Stimulated activated CD4-positive, alpha-beta T cell treated with anti-CD3 and anti-CD28 coated beads, Interleukin-2, amount 100 ng/mL, for 48 hours (primary cell): ENCODE measurements at places on chromosomes 1 and 21.

- DNase-seq, result no peak
Measured at GRCh38 chr1:212607206-212607912, 1.2 kb upstream of the ATF3 start.

DNA sequence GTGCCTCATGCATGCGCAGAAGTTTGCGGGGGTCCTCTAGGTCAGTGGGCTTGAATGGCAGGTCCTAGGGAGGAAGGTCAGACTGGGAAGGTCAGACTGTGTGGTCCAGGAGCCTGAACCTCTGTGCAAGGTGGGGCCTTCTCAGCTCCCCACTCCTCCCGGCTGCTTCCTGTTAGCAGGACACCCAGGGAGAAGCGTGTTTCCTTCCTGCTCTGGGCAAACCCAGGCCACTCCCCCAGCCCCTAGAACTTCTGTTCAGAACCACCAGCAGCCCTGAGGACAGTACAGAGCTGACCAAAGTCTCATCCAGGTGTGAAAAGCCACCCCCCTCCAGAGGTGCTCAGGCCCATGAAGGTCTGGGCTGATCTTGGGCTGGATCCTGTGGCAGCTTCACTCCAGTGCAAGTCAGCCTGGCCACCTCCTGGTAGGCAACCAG lies 29.9 kb downstream of the NAV1 start:
- no peak for DNase-seq

DNA sequence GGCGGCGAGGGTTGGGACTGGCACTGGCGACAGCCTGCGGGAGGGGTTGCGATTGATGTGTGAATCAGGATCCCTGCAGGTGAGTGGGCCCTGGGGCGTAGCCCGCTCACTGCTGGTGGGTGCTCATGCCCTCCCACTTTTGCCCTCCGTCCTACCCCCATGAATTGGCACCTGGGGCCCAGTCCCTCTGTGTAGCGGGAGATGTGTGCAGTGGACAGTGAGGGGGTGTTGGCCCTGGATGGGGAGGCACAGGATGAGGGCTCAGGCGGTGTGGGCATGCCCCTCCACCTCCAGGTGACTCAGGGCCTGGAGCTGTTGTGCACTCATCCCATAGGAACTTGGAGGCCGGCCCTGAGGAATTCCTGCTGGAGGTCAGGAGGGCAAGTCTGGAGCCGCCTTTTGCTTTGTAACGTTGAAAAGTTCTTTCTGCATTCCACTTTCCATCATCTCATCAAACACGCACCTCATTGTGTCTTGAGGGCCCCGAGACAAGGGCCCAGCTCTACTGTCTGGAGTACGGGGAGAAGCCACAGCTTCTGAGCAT lies 3.0 kb downstream of the PEAR1 start:
- no peak for DNase-seq

- DNase-seq, result no peak
Measured at GRCh38 chr1:235919833-235920441, 53.2 kb upstream of the LYST start.

- DNase-seq, result no peak
Measured at GRCh38 chr1:100391675-100392074, 39.4 kb downstream of the CDC14A start.

DNA sequence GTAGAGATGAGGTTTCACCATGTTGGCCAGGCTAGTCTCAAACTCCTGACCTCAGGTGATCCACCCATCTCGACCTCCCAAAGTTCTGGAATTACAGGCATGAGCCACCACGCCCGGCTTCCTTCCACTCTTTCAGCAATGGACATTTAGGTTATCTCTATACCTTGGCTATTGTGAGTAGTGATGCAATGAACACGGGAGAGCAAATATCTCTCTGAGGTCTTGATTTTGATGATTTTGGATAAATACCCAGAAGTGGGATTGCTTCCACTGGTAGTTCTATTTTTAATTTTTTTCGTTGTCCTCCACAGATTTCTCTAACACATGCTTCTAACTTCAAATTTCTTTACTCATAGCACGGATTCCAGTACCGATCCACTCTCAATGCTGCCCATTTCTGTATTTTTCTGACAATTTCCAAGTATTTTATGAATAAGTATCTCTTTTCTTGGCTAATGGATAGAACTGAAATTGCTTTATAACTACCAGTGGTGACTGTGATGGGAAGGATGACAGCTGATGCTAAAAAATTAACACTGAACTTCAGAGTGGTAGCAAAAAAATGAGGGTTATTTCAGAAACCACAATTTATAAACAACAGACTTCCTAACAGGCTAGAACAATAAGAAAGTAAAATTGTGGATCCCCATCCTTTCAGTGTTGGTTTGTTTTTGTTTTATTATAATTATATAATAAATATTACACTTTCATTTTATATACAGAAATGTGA lies 327.5 kb upstream of the RUNX1 start:
- DNase-seq, result no peak

DNA sequence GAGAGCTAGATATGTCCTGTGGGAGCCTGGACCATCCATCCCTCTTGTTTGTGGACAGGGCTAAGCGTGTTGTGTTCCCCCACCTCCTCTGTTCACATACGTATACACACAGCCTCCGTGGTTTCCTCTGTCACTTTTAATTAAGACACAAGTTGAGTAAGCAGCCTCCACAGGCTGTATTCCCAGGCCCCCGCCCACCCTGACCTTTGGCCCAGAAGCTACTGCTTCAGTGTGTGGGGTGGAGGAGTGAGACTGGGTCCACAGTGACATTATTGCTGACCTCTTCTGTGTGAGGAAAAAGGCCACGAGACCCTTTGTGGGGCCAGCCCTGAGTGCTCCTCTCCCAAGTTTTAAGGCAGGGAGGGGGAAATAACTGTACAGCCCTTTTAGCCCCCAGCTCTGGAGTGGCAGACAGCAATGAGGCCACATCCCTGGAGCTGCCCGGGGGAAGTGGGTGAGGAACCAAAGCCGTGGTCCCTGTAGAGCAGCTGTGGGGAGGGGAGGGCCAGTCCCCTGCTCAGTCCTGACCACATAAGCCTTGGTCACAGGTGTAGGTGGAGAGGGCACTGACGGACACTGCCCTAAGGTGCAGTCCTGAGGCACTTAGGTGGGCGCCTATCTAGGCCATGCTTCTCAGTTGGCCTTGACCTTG lies 4.4 kb downstream of the ELOVL1 start:
- no peak for DNase-seq

DNA sequence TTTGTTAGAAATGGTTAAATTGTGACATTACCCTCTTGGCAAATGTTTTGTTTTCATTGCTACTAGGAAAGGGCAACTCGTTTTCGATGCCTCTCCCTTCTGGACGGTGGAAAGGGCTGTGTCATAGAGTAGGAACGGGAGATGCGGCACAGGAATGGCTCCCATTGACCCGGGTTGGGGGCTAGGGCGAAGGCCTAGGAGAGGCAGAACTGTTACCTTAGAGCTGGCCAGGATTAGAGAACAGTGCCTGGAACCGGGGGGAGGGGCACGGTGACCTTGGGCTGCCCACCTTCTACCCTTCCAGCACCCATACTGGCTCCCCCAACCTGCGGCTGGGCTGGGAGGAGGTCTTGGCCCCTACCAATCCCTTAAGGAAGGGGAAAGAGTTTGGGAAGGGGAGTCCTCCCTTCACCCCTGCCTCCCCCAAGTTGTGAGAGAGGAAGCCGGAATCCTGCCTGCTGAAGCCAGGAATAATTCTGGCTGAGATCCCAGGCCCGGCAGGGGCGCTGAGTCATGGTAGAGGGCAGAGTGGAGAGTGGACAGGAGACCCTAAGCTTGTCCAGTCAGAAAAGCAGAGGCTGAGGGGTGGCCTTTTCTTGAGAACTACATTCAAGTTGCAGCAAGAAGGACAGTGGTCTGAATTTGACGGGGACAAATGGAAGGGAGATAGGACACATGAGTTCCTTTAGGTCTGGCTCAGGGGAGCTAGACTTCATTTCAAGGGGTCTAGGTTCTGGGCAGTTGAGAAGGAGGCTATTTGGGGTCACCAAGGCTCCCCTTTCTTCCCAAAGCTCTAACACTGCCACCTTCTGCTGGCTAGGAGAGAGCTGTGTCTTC lies 8.2 kb downstream of the LMNA start:
- DNase-seq, result no peak

DNA sequence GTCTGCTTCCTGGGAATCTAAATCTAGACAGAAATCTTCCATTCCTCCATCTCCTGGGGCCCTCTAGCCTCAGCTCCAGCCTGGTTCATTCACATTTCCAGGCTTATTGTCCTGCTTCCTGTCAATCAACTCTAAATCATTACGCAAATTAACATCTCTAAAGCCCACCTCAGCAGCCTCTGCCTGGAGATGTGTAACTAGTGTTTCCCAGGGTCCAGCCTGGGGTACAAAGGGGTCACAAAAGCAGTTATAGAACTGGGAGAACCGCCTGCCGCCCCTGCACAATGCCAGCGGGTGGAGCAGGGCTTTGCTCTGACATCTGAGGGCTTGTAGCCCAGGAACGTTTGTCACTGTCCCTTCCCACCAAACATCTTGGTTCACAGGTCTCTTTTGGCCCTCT lies 373.5 kb downstream of the RRAGC start:
- no peak for DNase-seq

DNA sequence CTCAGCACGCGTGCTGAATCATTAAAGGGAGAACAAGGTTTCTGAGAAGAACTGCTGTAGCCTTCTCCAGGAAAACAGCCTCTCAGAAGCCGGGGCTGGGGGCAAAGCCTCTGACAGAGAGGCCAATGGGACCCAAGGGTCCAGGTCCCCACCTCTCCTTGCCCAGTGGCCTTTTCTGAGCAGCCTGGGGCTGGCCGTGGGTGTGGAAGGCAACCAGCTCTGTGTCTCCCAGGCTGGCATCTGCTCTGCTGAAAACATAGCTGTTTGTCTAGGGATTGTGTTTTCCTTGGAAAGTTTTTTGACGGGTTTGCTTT lies 261.2 kb downstream of the NPHP4 start:
- DNase-seq, result no peak

DNA sequence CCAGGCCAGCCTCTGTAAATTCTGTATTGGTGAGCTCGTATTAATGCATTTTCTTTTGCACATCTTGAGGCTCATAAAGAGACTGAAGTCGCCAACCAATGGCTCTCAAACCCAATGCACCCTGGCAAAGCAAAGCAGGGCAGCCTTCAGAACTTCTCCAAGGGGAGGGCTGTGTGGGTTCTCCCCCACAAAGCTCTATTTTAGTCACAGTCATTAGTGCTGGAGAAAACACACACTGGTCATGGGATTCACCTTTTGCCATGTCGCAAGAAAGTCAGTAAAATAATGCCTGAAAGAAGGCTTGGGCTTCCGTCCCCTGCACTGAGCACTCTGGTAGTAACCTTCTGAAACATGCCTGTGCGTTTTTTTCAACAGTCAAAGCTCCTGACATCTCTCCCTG lies 26.3 kb upstream of the ATF3 start:
- no peak for DNase-seq

DNA sequence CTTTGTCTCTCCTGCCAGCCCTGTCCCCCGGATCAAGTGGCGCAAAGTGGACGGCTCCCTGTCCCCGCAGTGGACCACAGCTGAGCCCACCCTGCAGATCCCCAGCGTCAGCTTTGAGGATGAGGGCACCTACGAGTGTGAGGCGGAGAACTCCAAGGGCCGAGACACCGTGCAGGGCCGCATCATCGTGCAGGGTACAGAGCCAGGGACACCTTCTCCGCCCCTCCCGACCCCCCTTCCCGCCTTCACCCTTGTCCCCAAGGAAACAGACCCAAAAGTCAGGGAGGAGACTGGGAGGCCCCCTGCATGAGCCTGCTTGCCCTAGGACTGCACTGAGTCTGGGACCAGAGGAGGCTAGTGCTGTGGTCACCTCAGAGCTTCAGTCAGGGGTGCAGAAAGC lies 18.2 kb downstream of the CNTN2 start:
- no peak for DNase-seq

- no peak for DNase-seq
Measured at GRCh38 chr1:184158896-184159681, 107.6 kb downstream of the TSEN15 start.

- DNase-seq, result no peak
Measured at GRCh38 chr1:190452272-190452848, 25.3 kb downstream of the BRINP3 start.

DNA sequence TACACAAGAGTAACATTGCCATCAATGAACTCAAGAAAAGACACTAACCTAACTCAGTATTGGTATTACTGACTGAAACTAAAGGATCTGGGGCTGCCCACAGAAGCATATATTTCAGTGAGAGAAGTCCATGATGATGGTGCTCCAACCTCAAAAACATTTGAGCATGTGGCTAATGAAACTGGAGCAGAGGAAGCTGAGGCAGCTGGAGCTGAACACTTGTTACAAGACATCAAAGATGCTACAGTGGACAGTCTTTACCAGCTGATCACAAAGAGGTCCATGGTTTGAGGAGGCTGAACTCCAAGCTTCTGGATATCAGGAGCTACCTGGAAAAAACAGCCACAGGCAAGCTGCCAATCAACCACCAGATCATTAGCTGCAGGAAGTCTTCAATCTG lies 42.2 kb upstream of the TTC39A start:
- no peak for DNase-seq

GRCh38 chr1:237154157-237154556 lies 112.2 kb downstream of the RYR2 start:
- no peak for DNase-seq

- DNase-seq, result no peak
Measured at GRCh38 chr1:236877661-236878060, 82.6 kb downstream of the MTR start.

DNA sequence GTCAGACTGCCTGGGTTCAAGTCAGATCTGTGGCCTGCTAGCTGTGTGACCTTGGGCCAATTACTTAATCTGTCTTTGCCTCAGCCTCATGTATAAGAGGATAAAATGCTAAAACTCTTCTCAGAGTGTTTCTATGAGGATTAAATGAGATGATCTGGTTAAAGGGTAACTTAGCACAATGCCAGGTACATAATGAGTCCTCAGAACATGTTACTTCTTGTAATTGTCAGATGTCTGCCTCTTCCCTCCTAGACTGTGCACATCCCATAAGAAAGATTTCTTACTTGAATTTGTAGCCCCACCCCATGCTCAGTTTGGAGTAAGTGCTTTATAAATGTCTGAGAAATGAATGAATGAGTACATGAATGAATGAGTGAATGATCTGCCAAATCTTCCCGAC lies 34.6 kb upstream of the HIVEP3 start:
- no peak for DNase-seq

- DNase-seq, result no peak
Measured at GRCh38 chr21:45383615-45384201, 21.3 kb upstream of the COL18A1 start.

GRCh38 chr21:43771199-43771675 lies 4.9 kb downstream of the CSTB start:
- no peak for DNase-seq

DNA sequence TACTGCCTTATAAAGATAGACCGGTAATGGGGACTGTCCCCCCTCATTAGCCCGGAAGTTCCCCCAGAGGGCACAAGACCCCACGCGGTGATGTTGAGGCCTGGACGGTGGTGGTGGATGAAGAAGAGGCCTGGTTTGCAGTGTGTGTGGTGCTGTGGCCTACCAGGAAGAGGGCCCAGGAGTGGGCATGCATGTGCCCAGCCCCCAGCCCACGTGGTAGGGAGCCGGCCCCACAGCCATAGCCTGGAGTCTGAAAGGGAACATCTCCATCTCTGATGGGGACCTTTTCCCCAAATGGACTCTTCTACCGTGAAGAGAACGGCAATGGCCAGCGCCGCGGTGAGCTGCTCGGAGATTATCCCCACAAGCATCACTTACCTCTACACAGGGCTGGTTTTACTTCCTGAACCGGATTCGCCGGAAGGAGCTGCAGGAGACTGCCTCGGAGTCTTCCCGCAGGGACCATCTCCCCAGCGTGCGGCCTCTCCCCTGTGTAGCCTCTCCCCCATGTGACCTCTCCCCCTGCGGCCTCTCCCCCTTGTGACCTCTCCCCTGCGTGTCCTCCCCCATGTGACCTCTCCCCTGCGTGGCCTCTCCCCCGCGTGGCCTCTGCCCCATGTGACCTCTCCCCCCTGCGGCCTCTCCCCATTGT lies 20.6 kb downstream of the RRP1 start:
- DNase-seq, result no peak

GRCh38 chr1:79539001-79539400 lies 532.5 kb upstream of the ADGRL4 start:
- DNase-seq, result no peak
